Smooth muscle cell of the brain vasculature (primary cell): ENCODE measurements at places on chromosomes 6 and 20.

DNA sequence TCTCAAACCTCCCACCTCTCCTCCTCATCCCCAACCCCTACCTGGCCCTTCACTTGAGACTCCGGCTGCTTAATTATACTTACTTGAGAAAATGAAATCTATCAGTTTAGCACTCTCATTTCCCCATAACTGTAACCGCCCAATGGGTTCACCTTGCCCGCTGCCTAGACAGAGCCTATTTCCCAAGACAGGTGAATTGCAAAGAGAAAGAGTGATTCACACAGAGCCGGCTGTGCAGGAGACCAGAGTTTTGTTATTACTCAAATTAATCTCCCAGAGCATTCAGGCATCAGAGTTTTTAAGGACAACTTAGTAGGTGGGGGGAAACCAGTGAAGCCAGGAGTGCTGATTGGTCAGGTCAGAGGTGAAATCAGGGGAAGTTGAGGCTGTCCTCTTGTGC, 301.4 kb upstream of the CDYL start:
- no peak for DNase-seq

GRCh38 chr6:5214570-5215052, 46.1 kb downstream of the LYRM4 start:
- DNase-seq: no peak

- no peak for DNase-seq
Measured at GRCh38 chr6:3531481-3531880, 74.6 kb upstream of the SLC22A23 start.

DNA sequence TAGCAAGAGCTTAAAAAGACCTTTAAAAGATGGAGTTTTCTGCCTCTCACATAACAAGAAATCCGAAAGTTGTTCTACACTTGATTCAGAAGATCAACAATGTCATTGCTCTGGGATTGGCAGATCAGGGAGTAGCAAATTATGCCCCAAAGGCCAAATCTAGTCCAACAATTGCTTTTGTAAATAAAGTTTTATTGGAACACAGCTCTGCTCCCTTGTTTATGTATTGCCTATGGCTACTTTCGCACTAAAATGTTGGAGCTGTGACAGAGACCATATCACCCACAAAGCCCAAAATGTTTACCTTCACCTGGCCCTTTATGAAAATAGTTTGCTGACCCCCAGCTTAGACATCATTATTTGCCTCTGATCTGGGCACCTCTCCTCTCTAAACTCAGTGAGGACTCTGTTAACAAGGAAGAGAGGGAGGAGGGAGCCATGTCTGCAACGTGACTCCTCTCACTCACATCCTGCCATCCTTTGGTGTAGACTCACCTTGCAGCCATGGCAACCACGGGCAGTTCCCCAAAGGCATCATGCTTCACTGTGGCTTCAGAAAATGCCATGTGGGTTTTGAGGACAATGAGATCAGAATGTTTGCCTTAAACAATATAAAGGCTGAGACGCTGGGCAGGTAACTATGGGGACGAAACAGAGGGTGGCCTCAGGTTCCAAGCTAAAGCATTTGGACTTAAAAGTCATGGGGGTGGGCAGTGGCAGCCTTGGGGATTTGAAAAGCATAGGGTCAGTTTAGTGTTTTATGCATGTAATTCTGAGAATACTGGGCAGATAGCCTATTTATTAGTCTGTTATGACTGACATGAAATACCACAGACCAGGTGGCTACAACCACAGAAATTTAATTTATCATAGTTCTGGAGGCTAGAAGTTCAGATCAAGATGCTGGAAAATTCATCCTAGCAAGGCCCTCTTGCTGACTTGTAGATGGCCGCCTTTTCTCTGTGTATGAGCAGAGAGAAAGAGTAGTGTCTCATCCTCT, 149.7 kb upstream of the TNFAIP3 start:
- no peak for DNase-seq

DNA sequence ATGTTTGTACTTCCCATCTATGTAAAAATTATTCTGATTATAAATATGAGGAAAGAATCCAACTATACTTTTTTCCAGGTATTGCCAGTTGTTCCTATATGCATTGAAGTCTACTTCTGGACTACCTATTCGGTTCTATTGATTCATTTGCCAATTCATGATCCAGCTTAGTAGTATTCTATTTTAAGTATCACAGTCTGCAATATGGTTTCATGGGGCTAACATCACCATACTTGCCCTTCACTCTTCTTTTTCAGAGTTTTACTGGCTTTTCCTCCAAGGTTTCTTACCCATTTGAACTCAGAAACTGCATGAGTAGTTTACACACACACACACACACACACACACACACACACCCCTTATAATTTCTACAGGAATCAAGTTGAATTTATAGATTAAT, 34.5 kb downstream of the NUDT3 start:
- no peak for DNase-seq

DNA sequence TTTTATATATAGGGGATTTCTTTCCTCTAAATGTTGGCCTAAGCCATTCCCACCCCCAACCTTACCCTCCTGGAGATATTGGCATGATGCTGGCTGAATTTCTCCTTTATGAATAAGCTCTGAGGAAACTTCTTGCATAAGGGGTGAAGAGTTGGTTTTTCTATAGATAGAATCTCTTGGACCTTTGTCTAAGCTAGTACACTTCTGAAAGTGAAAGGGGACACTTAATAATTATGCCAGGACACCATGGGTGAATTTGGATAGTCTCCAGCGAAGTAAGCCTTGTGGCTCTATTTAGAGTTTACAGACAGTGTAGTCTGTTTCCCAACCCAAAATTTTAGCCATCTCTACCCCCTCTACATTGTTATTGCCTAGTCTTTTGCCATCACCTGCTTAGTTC, 27.1 kb upstream of the FABP7 start:
- no peak for DNase-seq
